NB4 (cell line): ENCODE measurements at places on chromosomes 2 and 18.

- no peak for DNase-seq
Observed at GRCh38 chr2:8101614-8102277, 580.1 kb upstream of the ID2 start.

DNA sequence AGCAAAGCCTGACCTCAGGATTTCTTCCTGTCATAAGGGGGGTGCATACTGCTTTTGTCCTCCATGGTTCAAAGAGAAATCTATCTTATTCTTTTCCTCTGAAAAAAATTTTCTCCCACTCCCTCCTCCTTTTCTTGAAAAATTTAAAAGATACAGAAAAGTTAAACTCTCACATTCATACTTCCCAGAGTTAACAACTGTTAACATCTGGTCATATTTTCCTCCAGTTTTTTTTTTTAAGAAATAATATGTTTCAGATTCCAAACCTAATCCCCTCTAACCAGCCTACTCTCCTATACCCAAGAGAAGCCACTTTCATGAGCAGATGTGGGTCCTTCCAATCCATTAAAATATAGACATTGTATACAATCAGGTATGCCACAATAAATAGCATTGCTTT is 378.9 kb upstream of the HNRNPA3 start:
- no peak for DNase-seq

DNA sequence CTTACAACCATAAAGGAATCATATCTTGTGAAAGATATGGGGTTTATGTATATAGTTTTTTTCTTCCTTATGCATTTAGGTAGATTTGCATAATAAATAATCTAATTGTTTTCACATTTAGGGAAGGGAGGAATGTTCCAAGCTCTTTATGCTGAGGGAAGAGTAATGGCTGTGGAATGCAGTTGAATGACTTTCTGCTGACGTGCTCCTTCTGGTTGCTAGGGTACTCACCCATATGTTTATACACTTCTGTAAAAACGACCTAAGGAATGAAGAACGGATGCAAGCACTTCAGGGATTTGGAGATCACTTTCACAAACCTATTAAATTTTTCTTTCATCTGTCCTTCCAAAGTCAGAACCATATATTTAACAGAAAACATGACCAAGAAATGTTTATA is 29.2 kb upstream of the PPP4R1 start:
- no peak for DNase-seq

GRCh38 chr2:39858677-39859076 is 79.6 kb upstream of the THUMPD2 start:
- no peak for DNase-seq

- no peak for DNase-seq
Observed at GRCh38 chr18:4004183-4004829, 450.8 kb downstream of the DLGAP1 start.

GRCh38 chr2:31888550-31888949 is 122.3 kb downstream of the MEMO1 start:
- peak; percentile 66 for DNase-seq

DNA sequence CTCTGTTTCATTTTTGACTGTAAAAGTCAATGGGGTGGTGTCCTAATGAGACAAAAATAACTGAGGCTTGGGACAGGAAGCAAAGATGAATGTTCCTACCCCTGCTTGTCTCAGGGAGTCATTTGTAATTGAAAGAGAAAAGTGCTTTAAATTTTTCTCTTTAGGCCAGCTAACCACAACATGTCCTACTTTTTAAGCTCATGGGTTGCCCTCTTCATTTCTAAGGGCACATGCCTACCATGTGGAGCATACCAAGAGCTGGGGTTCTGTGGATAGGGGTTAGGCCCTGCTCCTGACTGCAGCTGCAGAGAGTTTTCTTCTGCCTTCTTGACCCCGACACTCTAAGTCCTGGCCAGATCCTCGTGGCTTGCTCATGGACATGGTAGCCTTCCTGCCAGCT is 96.8 kb upstream of the ARL4C start:
- no peak for DNase-seq

GRCh38 chr18:48862678-48863270 is 88.0 kb downstream of the SMAD7 start:
- DNase-seq: no peak
